ENCODE measurements at places on chromosomes 5 and 9.

DNA sequence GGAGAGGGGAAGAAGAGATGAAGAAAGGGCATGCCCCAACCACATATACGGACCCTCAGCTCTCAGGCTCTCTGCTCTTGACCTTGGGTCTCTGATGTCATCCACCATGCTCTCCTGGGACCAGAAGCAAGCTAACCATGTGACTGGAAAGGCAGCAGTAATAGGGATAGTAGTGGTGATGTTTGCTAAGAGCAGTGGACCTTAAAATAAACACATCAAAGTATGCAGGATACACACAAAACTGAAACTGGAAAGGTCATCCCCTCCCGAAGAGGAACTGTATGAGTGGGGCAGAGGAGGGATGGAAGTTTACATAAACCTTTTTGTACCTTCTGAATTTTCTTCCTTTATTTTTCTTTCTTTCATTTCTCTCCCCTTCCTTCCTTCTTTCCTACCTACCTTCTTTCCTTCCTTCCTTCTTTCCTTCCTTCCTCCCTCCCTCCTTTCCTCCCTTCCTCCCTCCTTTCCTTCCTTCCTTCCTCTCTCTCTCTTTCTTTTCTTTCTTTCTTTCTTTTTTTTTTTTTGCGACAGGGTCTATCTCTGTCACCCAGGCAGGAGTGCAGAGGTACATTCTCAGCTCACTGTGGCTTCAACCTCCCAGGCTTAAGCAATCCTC lies 8.1 kb upstream of the PTPN3 start:
- no peak for DNase-seq

DNA sequence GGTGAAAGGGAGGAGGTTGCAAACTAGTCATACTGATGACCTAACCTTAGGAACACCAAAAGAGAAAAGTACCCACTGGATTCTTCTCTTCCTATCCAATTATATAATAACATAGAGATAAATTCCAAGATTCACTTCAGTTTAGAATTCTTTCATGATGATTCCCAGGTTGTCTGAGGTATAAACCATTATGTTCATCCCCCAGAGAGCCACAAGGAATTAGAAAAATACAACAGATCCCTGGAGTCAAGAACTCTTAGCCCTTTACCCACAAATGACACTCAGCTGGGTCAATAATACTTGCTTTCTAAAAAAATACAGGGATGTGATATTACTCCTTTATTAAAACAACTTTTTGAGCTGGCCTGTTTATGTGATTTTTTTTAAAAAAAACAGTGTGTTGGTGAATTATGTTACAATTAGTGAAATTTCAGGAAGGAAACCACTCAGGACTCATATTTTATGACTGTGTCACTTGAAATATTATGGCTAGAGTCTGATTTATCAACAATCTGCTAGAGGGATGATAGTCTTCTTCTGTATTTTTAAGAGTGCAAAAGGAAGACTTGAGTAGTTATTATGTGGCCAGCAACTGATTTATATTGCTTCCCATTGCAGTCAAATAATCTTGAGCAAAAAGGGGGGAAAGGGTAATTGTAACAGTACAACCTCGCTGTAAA lies 338.2 kb downstream of the NFIB start:
- DNase-seq = no peak

GRCh38 chr9:38305582-38305981 lies 86.9 kb upstream of the ALDH1B1 start:
- DNase-seq = no peak

GRCh38 chr5:40914835-40915234 lies 5.5 kb downstream of the C7 start:
- no peak for DNase-seq

DNA sequence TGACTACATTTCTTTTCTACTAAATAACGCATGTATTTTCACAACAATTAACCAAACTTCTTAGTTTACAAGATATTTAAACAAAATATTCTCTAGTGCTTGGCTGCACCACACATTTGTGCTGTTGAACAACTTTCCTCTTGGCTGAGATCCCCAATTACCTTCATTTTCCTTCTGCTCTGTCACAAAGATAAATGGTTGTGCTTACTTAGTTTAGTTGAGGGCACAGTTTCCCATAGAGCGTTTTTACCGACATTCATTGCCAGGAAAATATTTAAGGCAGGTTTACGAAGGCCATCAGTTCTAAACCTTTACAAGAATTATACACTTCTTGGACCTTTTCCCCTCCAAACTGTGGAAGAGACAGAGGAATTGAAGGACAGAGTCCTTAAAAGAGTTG lies 60.7 kb downstream of the PRUNE2 start:
- no peak for DNase-seq

- no peak for DNase-seq
These were observed 118.5 kb downstream of the UGCG start for GRCh38 chr9:112015149-112015548.
